Hepatocyte (in vitro differentiated cells): ENCODE measurements at places on chromosomes 12 and 14. TPM values are rescaled to one million over a fixed set of nuclear protein-coding genes. Genes with fewer than 3 reads are reported as not detected.

DNA sequence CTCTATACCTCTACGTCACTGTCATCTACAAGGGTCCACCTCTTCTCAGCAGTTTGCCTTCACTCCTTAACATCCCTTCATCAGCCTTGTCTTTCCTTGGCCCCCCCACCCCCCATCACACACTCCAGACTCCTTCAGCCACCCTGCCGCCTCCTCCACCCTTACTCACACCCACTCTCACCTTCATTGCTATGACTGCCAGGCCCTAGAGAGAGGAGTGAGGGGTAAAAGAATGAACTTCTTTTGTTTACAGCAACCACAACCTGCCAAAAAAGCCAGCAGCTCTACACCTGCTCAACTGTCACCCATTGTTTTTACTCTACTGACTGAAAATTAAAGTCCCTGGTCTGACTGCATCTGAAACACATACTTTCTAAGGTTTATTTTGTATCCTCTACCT lies 112.8 kb downstream of the DUSP6 start:
- no peak overlapping the region for H3K4me3 ChIP-seq
- H3K36me3 ChIP-seq, result no peaks in the 10 kb centered on the region
- H3K27ac ChIP-seq, result no peak overlapping the region

DNA sequence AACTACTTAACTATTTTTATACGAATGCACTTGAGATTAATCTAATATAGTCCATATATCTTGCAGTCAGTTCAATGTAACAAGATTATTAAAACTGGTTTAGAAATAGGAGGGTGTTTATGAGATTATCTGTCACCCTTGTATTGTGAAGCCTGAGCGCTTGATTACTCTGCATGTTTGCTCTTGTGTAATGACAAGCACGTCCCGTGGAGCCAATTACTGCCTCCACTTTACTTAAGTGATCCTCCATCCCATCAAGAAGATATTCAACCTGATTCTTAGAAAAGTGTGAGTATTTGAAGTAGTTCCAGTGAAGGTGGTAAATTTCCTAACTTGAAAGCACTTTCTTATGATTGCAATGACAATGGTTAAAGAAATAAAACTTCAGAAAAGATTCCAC lies 415.2 kb upstream of the GARIN6 start:
- no peak for DNase-seq
- no peaks in the 10 kb centered on the region for H3K36me3 ChIP-seq
- no peak overlapping the region for H3K27ac ChIP-seq
- H3K27me3 ChIP-seq, result no peaks in the 10 kb centered on the region
- no peaks in the 10 kb centered on the region for H3K4me1 ChIP-seq
- no peak overlapping the region for H3K4me3 ChIP-seq

GRCh38 chr12:131264635-131265034 lies 310.9 kb downstream of the ADGRD1 start:
- H3K36me3 ChIP-seq, result no peaks in the 10 kb centered on the region
- H3K4me3 ChIP-seq, result no peak overlapping the region
- no peaks in the 10 kb centered on the region for H3K4me1 ChIP-seq
- no peaks in the 10 kb centered on the region for H3K27me3 ChIP-seq
- H3K27ac ChIP-seq, result no peak overlapping the region

DNA sequence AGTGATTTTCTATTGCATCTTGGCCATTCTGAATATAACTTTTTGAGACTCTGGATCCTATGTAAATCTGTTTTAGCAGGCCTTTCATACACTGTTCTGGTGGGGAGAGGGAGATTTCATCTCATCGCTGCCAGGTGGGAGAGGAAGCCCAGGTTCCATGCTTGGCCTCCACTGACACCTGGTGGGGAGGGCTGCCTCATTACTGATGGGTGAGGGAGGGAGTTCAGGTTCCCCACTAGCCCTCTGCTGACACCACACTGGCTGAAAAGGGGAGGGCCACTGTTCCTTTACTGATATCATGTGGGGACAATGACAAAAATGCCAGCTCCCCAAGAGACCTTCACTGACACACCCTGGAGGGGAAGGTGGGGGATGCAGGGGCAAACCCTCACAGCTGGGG lies 2.4 kb upstream of the GALNT8 start:
- H3K27me3 ChIP-seq, result peaks cover 22% of the 10 kb centered on the region
- H3K27ac ChIP-seq, result no peak overlapping the region
- DNase-seq, result no peak
- peaks cover 13% of the 10 kb centered on the region for H3K4me1 ChIP-seq
- no peak overlapping the region for H3K4me3 ChIP-seq

DNA sequence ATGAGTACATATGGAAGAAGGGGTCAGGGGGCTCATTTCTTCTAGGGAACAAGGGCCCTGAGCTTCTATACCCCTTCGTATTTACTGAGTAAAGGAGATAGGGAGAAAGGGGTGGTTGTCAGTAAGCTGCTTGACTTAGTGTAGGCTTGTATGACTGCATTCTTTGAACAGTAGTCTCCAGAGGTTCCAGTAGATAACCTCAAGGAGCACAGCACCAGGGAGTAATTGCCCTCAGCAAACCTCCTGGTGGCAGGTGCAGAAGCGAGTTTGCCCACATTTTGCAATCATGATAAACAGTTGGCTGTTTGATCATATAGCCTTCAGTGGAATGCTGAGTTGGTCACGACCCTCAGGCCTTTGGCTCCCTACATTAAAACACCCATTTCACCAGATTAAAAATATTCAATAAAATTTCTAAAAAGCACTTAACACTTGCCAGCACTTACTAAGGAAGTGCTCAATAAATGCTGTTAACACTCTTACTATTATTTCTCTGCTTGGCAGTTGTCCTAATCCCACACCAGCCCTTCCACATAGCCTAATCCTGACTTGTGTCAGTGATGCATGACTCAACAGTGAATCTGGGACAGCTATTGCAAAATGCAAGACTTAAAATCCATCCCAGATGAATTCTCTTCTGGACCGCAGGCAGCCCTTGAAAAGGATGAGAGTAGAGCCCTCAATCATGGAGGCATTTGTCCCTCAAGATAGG lies 3.7 kb upstream of the DHRS4L2 start:
- peaks cover 22% of the 10 kb centered on the region for H3K4me1 ChIP-seq
- H3K4me3 ChIP-seq, result no peak overlapping the region
- no peak overlapping the region for H3K27ac ChIP-seq

- H3K36me3 ChIP-seq, result no peaks in the 10 kb centered on the region
- no peaks in the 10 kb centered on the region for H3K27me3 ChIP-seq
- H3K4me1 ChIP-seq, result no peaks in the 10 kb centered on the region
- H3K27ac ChIP-seq, result no peak overlapping the region
- DNase-seq, result peak; percentile 43
- no peak overlapping the region for H3K4me3 ChIP-seq
Measured at GRCh38 chr12:78470354-78471195, 394.0 kb upstream of the SYT1 start.

DNA sequence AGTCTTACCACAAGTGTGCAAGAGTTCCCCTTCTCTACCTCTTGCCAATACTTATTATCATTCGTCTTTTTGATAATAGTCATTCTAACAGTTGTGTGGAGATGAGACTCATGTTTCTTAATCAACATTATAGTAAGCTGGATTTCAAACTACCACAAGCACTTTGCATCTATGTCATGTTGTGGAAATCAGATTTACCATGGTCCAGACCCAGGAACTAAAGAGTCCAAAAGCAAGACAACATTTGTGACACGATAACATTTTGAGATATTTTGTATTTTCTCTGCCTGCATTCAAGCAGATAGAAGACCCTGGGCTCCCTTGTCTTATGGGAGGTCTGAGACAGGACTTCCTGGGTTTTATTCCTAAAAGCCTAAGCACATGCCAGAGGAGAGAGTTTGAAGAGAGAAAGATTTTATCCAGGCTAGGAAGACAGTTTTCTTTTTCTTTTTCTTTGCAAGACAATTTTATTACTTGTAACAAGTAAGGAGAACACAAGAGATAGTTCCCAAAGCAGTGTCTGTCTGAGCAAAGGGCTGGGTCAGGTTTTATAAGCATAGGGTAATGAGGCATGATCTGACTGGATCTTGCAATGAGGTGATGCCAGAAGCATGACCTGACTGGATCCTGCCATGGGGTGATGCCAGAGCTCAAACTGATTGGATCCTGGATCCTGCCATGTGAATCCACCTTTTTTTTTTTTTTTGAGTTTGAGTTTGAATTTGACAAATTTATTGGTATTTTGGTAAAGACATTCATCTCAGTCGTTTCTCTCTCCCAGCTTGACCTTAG lies 180.5 kb upstream of the HMGA2 start:
- no peaks in the 10 kb centered on the region for H3K36me3 ChIP-seq
- no peak overlapping the region for H3K4me3 ChIP-seq
- no peaks in the 10 kb centered on the region for H3K4me1 ChIP-seq
- H3K27ac ChIP-seq, result no peak overlapping the region
- H3K27me3 ChIP-seq, result no peaks in the 10 kb centered on the region

DNA sequence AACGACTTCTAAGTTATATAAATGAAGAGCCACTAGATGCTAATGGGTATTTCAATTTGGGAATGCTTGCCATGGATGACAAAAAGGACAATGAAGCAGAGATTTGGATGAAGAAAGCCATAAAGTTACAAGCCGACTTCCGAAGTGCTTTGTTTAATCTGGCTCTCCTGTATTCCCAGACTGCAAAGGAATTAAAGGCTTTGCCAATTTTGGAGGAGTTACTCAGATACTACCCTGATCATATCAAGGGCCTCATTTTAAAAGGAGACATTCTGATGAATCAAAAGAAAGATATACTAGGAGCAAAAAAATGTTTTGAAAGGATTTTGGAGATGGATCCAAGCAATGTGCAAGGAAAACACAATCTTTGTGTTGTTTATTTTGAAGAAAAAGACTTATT lies 52.8 kb downstream of the TMTC3 start:
- no peak for DNase-seq
- H3K4me1 ChIP-seq, result no peaks in the 10 kb centered on the region
- H3K36me3 ChIP-seq, result no peaks in the 10 kb centered on the region
- no peak overlapping the region for H3K27ac ChIP-seq
- H3K27me3 ChIP-seq, result no peaks in the 10 kb centered on the region

DNA sequence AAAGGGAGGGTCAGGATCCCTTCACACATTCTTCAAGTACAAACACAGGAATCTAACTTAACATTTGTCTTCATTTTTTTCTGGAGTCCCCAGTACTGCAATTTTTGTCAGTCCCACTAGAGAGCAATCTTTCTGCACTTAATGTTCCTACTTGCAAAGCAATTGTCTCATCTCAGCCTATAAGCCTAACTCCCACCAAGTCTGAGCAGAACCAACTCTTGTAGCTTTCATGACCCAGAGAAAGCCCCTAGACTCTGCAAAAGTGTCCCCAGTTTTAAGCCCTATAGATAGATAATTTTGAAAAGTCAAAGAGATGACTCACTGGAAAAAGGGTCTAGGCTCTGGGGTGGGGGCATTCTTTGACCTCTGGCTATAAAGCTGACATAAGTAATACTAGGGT lies 1.8 kb upstream of the ZBTB39 start:
- no peaks in the 10 kb centered on the region for H3K27me3 ChIP-seq
- peak overlapping the region; percentile 18 for H3K27ac ChIP-seq
- H3K36me3 ChIP-seq, result no peaks in the 10 kb centered on the region
- peaks cover 20% of the 10 kb centered on the region for H3K4me1 ChIP-seq

- H3K4me3 ChIP-seq, result no peak overlapping the region
- H3K27me3 ChIP-seq, result no peaks in the 10 kb centered on the region
- DNase-seq, result no peak
Measured at GRCh38 chr12:169528-170370, 44.2 kb downstream of the SLC6A12 start.

DNA sequence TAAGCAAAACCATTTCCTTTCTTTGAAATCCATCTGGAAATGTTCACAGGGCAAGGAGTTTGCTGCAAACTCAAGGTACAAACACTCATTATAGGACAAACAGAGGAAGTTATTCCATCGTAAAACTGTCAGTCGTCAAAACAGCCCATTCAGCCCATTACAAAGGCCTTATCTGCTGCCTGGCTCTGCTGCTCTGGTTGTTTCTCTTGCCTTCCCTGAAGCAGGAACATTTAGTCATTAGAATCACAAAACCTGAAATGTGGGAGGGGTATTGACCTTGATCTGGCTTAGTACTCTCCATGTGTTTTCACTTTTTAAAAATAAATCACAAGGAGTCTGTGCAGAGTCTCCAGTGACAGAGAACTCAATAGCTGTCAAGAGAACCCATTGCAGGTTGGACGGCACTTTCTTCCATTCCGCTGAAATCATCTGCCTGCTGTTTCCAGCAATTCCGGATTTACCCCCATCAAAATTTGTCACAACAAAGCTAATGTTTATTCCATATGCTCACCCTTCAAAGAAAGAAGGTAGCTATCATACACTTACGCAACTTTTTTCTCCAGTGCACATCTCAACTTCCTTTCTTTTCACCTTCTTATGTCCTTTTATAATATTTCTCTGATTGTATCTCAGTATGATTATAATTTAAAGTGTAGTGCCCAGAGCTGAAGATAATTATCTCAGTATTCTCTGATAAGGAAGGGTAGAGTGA lies 24.6 kb upstream of the ITPR2 start:
- DNase-seq, result no peak
- peaks cover 9% of the 10 kb centered on the region for H3K4me1 ChIP-seq
- H3K36me3 ChIP-seq, result no peaks in the 10 kb centered on the region
- H3K27ac ChIP-seq, result no peak overlapping the region
- H3K4me3 ChIP-seq, result no peak overlapping the region

DNA sequence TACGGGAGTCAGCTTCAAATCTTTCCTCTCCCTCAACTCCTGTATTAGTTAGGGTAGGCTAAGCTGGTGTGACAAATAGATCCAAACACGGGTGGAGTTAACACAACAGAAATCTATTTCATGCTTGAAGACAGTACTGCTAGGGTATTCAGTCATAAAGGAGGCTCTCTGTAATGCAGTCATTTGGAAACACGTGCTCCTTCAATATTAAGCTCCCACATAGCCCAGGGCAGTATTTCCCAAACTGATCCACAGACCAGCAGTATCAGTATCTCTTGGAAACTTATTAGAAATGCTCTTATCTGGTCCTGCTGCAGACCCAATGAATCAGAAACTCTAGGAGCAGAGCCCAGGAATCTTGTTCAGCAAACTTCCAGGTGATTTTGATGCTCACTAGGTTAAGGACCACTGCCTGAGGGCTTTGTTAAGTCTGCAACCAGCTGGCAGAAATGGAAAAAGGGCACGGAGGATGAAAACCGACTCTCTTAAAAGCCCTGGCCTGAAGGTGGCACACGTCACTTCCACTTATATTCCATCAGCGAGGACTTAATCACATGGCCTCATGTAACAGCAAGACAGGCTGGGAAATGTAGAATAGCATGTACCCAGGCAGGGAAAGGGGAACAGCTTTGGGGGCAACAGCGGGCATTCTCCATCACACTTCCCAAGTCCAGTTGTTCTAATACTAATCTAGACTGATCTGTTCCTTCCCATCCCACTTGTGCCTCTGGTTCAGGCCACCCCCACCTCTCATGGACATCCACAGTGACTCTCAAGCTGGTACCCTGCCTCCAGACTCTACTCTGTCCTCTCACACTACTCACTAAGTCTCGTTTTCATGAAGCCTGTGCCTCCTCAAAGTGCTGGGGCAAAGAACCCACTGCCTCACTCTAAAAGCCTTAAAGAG lies 38.2 kb upstream of the RIC8B start:
- DNase-seq, result no peak
- H3K36me3 ChIP-seq, result no peaks in the 10 kb centered on the region

GRCh38 chr14:20645481-20645880 lies 4.0 kb upstream of the OR6S1 start:
- no peaks in the 10 kb centered on the region for H3K36me3 ChIP-seq
- DNase-seq, result no peak

The BEGAIN gene
- 0.56 and 1.4 TPM in 2 replicates for total RNA-seq

The COQ5 gene
- total RNA-seq, result 37.0 and 41.0 TPM in 2 replicates

The SLC25A47 gene
- 1.6 and 1.8 TPM in 2 replicates for total RNA-seq
